Natural killer cell treated with Interleukin-12 subunit alpha and Interleukin-12 subunit beta and Interleukin-15 and Interleukin-18, amount 100 ng/mL, for 72 hours (primary cell): ENCODE measurements at places on chromosomes 12 and 14. TPM values are rescaled to one million over a fixed set of nuclear protein-coding genes. Genes with fewer than 3 reads are reported as not detected.

GRCh38 chr12:67826148-67826547, 163.1 kb upstream of the IFNG-AS1 start:
- no peak for DNase-seq
- no peak overlapping the region for H3K27ac ChIP-seq
- no peaks in the 10 kb centered on the region for H3K27me3 ChIP-seq
- no peaks in the 10 kb centered on the region for H3K36me3 ChIP-seq

Gene AHNAK2
- total RNA-seq, result not detected

DNA sequence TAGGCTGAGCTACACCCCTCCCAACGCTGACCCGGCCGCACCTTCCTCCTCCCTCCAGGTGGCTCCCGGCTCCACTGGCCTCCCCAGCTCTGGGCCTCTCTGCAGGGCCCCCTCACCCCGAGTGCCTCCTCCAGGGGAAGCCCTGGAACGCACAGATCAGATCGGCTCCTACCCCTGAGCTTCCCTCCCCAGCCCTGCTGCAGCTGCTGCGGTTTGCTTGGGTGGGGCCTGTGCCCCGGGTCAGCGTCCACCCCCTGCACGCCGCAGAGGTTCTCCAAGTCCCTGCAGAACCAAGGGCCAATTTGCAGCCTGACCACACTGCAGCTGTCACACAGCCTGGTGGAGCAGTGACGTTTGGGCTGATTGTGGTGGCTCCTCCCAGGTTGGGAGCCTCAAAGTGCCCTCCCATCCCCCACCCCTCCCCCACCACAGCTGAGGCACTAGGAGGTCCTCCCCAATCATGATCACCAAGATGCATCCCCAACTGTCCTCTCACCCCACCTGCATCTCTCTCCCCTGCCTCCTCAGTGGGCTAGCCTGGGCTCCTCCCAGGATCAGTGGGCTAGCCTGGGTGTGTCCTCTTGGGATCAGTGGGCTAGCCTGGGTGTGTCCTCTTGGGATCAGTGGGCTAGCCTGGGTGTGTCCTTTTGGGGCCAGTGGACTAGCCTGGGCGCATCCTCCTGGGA, 12.8 kb upstream of the FBRSL1 start:
- peaks cover 4% of the 10 kb centered on the region for H3K36me3 ChIP-seq
- no peak overlapping the region for H3K27ac ChIP-seq
- no peak for DNase-seq
- H3K4me1 ChIP-seq, result peaks cover 13% of the 10 kb centered on the region

- H3K27me3 ChIP-seq, result no peaks in the 10 kb centered on the region
- no peaks in the 10 kb centered on the region for H3K4me1 ChIP-seq
- no peak overlapping the region for H3K4me3 ChIP-seq
- no peaks in the 10 kb centered on the region for H3K36me3 ChIP-seq
Measured at GRCh38 chr14:52879958-52880357, 70.9 kb downstream of the FERMT2 start.

Gene PLEKHG7
- total RNA-seq, result not detected

Gene PELI2
- total RNA-seq, result 2.4 TPM

Gene KRT82
- total RNA-seq, result not detected

DNA sequence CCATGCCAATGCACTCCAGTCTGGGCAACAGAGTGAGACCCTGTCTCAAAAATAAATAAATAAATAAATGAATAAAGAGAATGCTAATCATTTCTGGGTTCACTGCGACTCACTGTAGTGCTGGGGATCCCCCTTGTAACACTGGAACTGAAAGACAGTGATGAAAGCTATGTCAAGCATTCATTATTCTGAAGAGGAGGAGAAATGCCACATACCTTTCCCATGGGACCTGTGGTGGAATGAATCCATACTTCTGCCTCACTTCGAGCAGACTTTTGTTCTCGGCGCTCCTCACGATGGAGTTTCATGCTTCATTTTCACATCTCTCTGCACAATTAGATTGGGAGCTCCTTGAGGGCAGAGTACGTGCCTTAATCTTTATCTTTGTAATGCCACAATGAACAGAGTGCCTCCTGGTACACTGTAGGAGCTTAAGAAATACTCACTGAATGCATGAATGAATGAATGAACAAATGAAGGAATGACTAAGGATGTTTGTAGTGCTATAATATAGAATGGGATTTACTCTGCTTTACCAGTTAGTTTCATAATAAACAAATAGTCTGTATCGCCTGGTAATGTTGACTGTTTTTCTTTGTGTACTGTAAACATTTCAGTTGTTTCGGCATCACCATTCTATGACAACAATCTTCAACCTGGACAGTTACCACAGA, 45.8 kb downstream of the DRAM1 start:
- H3K27ac ChIP-seq, result no peak overlapping the region
- H3K4me3 ChIP-seq, result no peak overlapping the region
- H3K4me1 ChIP-seq, result peaks cover 11% of the 10 kb centered on the region
- DNase-seq, result no peak
- H3K27me3 ChIP-seq, result no peaks in the 10 kb centered on the region

Gene MSRB3
- total RNA-seq, result 0.11 TPM

DNA sequence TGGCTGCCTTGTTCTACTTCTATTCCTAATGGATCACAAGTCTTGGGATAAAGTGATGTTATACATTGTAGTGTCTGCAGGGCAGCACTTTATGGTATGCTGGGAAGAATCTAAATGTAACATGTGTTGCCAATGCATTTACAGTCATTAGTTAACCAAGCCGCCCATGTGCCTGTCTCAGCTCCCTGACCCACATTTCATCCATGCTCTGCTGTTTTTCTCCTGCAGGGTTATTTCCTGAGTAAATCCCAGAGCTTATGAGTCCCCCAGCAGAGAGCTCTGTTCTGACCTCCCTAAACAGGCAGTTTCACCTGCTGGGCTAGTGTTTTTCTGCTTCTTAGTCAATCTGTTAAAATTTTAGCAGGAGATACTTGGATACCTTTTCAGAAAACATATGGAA, 4.4 kb upstream of the TMTC2 start:
- H3K27ac ChIP-seq, result no peak overlapping the region
- H3K4me3 ChIP-seq, result no peak overlapping the region
- no peak for DNase-seq
- H3K4me1 ChIP-seq, result peaks cover 11% of the 10 kb centered on the region
- no peaks in the 10 kb centered on the region for H3K36me3 ChIP-seq
- H3K27me3 ChIP-seq, result peaks cover 13% of the 10 kb centered on the region

DNA sequence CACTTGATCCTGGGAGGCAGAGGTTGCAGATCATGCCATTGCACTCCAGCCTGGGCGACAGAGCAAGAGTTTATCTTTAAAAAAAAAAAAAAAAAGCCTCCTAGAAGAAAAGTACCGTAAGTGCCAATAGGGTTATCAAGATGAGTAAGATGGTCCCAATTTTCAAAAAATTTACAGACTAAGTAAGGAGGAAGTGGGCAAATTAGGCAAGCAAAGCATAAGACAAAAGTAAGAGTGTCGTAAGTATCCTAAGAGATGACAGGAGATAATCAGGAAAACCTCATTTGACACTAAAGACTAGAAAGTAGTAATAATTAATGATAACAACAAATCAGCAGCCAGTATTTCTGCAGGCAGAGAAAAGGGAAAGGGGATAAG, 12.2 kb downstream of the PYM1 start:
- no peak overlapping the region for H3K4me3 ChIP-seq
- no peak for DNase-seq
- H3K27ac ChIP-seq, result peak overlapping the region; percentile 23
- no peaks in the 10 kb centered on the region for H3K27me3 ChIP-seq
- peaks cover 18% of the 10 kb centered on the region for H3K4me1 ChIP-seq
- peaks cover 20% of the 10 kb centered on the region for H3K36me3 ChIP-seq

Gene ZNF268
- total RNA-seq, result 23.5 TPM

Gene RGS6
- not detected for total RNA-seq

GRCh38 chr14:89858089-89858488, 96.4 kb downstream of the EFCAB11 start:
- no peaks in the 10 kb centered on the region for H3K27me3 ChIP-seq
- no peak overlapping the region for H3K27ac ChIP-seq
- DNase-seq, result no peak
- no peaks in the 10 kb centered on the region for H3K36me3 ChIP-seq
- H3K4me3 ChIP-seq, result no peak overlapping the region
- no peaks in the 10 kb centered on the region for H3K4me1 ChIP-seq

GRCh38 chr14:83309833-83310232, 1776.2 kb upstream of the SEL1L start:
- H3K4me1 ChIP-seq, result no peaks in the 10 kb centered on the region
- no peak overlapping the region for H3K27ac ChIP-seq
- no peaks in the 10 kb centered on the region for H3K27me3 ChIP-seq
- DNase-seq, result no peak
- peaks cover under 1% of the 10 kb centered on the region for H3K36me3 ChIP-seq
- no peak overlapping the region for H3K4me3 ChIP-seq

Gene DPF3
- 13.2 TPM for total RNA-seq

DNA sequence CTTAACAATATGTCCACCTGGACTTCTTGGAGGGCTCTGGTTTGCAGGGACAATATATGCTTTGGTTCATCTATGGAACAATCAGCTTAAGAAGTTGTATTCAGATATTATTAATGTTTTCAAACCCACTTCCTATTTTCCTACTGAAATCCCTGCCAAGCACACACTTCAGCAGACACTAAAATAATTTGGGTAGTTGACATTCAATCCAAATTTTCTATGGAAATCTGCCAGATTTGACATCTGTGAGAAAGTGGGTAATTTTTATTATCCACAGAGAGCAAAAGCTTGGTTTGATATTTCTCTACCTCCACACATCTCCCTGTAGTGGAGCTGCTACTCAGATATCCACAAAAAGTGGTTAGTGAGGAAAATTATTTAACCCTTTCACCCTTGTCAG, 378.8 kb upstream of the SOX5 start:
- no peaks in the 10 kb centered on the region for H3K27me3 ChIP-seq
- no peak overlapping the region for H3K27ac ChIP-seq
- H3K4me3 ChIP-seq, result no peak overlapping the region

- no peaks in the 10 kb centered on the region for H3K27me3 ChIP-seq
- no peaks in the 10 kb centered on the region for H3K36me3 ChIP-seq
- DNase-seq, result no peak
Measured at GRCh38 chr12:79567175-79567563, 123.6 kb downstream of the PAWR start.

GRCh38 chr12:6914246-6914946, at the start of gene ENO2:
TSS of gene ENO2 (plus strand) at chr12:6914580. CDS start at chr12:6915833, 1,253 bp downstream.
- peaks cover 26% of the 10 kb centered on the region for H3K4me1 ChIP-seq
- peak; percentile 85 for DNase-seq
- H3K27me3 ChIP-seq, result peaks cover 7% of the 10 kb centered on the region
- peak within 1 kb of the TSS; percentile 80 for H3K27ac ChIP-seq
- H3K4me3 ChIP-seq, result peak within 1 kb of the TSS; percentile 95

Gene CCDC196
- not detected for total RNA-seq

GRCh38 chr14:34013721-34014060, 62.8 kb upstream of the EGLN3 start:
- no peak for DNase-seq
- peaks cover 15% of the 10 kb centered on the region for H3K4me1 ChIP-seq
- H3K4me3 ChIP-seq, result no peak overlapping the region
- peaks cover 1% of the 10 kb centered on the region for H3K27me3 ChIP-seq

GRCh38 chr14:95464103-95464502, 52.3 kb downstream of the SYNE3 start:
- no peak overlapping the region for H3K27ac ChIP-seq
- H3K27me3 ChIP-seq, result no peaks in the 10 kb centered on the region
- no peak overlapping the region for H3K4me3 ChIP-seq

DNA sequence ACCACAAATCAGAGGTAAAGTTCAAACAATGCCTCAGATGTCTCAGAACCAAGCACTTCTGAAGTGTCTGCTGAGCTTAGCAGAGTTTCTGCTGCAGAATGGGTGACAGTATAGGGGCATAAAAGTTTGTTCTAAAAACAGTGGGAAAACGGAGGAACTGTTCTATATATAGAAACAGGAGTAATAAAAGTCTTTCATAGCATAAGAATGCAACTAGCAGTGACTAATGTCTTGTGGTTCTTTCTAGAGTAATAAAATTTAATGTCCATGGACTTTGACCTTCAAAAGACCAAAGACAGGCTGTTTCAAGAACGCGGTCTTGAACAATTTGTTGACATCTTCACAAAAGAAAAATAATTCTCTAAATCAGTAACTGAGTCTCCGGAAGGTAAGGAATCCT, 107.5 kb upstream of the FAR2 start:
- peaks cover 35% of the 10 kb centered on the region for H3K27me3 ChIP-seq
- H3K4me3 ChIP-seq, result no peak overlapping the region
- H3K36me3 ChIP-seq, result no peaks in the 10 kb centered on the region
- DNase-seq, result no peak
- no peak overlapping the region for H3K27ac ChIP-seq

Gene CD63
- 263 TPM for total RNA-seq

Gene EPYC
- not detected for total RNA-seq

- H3K36me3 ChIP-seq, result no peaks in the 10 kb centered on the region
- H3K4me1 ChIP-seq, result no peaks in the 10 kb centered on the region
- no peak overlapping the region for H3K27ac ChIP-seq
- H3K27me3 ChIP-seq, result peaks cover 7% of the 10 kb centered on the region
Measured at GRCh38 chr12:114201794-114202193, 204.2 kb downstream of the TBX5 start.

Gene TEX22
- 2.7 TPM for total RNA-seq

Gene TRHDE
- not detected for total RNA-seq

DNA sequence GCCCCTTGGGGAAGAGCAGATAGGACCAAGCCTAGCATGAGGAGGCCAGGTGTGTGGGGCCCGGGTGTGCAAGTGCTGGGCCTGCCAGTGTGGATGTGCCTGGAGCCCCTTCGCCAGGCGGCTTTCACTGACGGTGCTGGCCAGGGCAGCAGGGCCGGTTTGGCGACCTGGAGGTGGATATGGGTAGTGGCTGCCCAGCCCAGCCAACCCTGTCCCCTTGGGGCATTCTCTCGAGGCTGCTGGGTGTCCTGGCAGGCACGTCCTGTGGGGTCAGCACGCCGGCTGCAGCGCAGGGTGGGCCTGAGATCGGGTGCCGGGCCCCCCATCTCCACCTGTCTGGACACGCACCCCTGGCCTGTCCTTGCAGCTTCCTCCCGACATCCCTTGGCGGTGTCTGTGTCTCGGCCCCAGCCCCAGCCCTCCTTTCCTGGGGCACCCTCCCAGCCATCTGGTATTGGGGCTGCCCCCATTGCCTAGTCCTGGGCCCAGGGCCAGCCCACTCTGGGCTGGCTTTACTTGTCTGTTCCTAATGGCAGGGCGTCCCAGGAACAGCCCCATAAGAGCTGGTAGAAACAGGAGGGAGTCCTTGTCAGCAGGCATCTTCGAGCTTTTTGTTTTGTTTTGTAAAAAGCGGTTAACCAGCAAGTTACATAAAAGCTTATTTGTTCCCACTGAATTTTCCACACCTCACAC, 7.2 kb upstream of the CRIP2 start:
- no peak overlapping the region for H3K4me3 ChIP-seq
- H3K4me1 ChIP-seq, result no peaks in the 10 kb centered on the region
- no peak overlapping the region for H3K27ac ChIP-seq
- H3K36me3 ChIP-seq, result no peaks in the 10 kb centered on the region

GRCh38 chr14:81295958-81296923, 75.5 kb upstream of the GTF2A1 start:
- no peak overlapping the region for H3K4me3 ChIP-seq
- H3K27me3 ChIP-seq, result peaks cover 6% of the 10 kb centered on the region
- H3K36me3 ChIP-seq, result no peaks in the 10 kb centered on the region
- no peak overlapping the region for H3K27ac ChIP-seq
- no peaks in the 10 kb centered on the region for H3K4me1 ChIP-seq
- DNase-seq, result no peak

GRCh38 chr12:60042835-60043234, 447.0 kb downstream of the SLC16A7 start:
- H3K27ac ChIP-seq, result no peak overlapping the region
- no peak for DNase-seq
- no peaks in the 10 kb centered on the region for H3K36me3 ChIP-seq
- no peaks in the 10 kb centered on the region for H3K4me1 ChIP-seq

Gene SIX1
- not detected for total RNA-seq

Gene STON2
- total RNA-seq, result 0.42 TPM

- H3K4me3 ChIP-seq, result no peak overlapping the region
- no peak overlapping the region for H3K27ac ChIP-seq
- H3K36me3 ChIP-seq, result no peaks in the 10 kb centered on the region
- DNase-seq, result no peak
- peaks cover 12% of the 10 kb centered on the region for H3K27me3 ChIP-seq
Measured at GRCh38 chr12:13379531-13380188, 183.1 kb downstream of the EMP1 start.
